ENCODE measurements at places on chromosomes 2 and 18.

DNA sequence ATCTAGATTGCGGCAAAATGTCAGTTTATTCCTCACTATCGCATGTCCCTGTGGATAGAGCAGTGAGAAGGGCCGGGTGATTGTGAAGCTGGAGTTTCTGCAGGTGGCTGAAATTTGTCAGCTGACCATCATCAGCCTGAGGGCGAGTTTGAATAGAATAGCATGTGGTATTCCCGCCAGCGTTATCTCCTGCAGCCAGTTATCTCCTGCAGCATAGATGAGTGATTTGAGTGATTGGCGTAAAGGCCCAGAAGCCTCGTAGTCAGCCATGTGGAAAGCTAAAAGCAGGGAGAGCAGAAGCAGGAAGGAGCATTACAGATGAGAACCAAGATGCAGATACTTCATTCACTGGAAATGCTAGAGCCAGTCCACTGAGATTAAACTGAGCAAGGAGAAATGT lies 65.5 kb downstream of the CABLES1 start:
- no peak for DNase-seq

GRCh38 chr2:149648282-149649030 lies 60.9 kb upstream of the MMADHC start:
- DNase-seq, result no peak

DNA sequence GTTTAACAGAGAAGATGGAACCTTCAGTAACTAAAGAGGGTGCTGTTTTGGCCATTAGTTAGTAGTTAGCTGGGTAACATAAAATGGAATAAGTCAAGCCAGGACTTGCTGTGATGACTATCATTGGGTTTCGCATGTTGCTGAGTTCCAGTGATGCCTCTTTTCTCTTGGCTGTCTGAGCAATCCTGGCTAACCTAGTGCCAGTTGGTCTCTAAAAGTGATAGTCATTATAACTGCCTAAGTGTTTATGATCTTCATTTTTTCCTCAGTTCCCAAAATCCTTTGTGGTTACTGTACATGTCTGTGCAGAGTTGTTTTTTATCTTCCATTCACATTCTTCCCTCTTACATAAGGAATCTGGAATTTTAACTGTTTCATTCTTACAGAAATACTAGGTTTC lies 33.4 kb downstream of the WDR43 start:
- no peak for DNase-seq

- no peak for DNase-seq
Observed at GRCh38 chr2:74877781-74878433, 44.0 kb downstream of the HK2 start.

DNA sequence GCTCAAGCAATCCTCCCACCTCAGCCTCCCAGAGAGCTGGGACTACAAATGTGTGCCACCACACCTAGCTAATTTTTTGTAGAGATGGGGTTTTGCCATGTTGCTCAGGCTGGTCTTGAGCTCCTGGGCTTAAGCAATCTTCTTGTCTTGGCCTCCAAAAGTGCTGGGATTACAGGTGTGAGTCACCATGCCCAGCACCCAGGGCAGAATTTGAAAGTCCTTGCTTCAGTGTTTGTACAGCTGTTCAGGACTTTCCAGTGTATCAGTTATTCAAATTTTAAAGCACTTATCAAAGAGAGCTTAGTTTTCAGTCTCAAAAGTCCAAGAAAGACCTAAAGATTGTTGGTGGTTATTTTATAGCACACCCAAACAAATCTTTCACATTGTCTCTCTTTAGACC lies 43.6 kb upstream of the VPS54 start:
- no peak for DNase-seq

DNA sequence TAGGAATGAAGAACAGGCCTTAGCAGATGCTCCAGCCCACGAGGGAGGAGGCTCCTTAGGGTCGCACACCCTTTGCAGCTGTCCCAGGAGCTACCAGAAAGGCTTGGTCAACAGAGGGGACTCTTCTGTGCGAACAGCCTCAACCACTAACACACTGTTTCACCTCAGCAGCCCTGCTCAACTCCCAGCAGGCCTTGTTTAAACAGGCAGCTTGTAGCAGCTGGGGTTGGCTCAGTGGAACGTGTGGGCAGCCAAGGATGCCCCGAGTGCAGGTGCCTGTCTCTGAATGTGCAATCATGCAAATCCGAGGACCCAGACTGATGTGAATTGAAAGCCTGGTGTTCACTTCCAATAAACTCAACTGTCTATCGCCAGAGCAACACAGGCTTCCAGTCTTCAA lies 88.7 kb upstream of the CXCR4 start:
- no peak for DNase-seq

DNA sequence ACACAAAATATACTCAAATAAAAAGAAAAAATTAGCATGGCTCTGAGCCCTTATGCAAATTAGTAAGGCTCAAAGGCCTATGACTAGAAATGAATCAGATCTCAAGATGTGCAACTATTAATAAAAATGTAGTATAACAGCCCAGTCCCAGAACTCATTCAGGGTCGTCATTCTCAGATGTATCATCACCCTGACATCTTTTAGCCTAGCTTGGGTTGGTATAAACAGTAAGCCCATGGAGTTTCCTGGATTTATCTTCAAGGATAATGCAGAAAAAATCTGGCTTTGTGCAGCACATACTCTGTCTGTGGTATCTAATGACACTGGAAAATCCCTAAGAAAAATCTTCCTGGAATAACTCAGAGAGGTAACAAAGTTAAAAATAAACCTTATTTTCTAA lies 239.3 kb downstream of the ZNF385B start:
- DNase-seq, result no peak

GRCh38 chr2:217905395-217905794 lies 97.4 kb downstream of the TNS1 start:
- no peak for DNase-seq

GRCh38 chr2:120731175-120731574 lies 4.5 kb upstream of the GLI2 start:
- no peak for DNase-seq

DNA sequence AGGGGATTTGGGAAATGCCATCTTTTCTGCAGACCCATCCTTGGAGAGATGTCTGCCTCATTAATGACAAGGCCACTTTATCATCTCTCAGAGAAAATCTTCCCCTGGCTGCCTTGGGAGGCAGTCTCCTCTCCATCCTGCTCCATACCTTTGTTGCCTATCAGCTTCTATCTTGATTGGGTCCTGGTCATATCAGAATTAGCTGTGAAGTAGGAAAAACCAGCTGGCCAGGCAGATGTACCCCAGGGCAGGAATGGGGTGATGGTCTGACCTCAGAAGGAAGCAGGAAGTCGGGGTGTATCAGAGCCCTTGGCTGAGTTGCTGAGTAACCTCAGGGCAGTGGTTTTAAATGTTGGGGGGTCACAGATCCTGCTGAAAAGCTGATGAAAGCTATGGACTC lies 41.3 kb downstream of the ALK start:
- no peak for DNase-seq

GRCh38 chr2:111246620-111247061 lies 125.9 kb downstream of the BCL2L11 start:
- DNase-seq, result no peak

- DNase-seq, result no peak
Observed at GRCh38 chr18:55314615-55315237, 273.3 kb downstream of the TCF4 start.

- no peak for DNase-seq
Observed at GRCh38 chr2:33336036-33336625, 140.3 kb upstream of the RASGRP3 start.

DNA sequence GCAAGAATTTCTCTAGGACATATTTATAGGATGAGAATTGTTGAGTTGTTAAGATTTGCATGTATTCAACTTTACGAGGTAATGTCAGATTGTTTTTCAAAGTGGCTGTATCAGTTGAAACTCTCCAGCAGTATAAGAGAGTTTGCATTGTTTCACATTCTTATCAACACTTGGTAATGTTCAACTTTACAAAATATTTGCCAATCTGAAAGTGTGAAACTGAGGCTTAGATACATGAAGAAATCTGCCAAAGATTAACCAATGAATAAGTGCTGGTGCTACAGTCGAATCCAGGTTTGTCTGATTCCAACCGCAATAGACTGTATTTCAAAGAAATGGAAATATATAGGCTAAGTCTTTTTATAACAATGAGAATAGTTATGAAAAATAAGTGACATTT lies 117.0 kb downstream of the EHBP1 start:
- no peak for DNase-seq

DNA sequence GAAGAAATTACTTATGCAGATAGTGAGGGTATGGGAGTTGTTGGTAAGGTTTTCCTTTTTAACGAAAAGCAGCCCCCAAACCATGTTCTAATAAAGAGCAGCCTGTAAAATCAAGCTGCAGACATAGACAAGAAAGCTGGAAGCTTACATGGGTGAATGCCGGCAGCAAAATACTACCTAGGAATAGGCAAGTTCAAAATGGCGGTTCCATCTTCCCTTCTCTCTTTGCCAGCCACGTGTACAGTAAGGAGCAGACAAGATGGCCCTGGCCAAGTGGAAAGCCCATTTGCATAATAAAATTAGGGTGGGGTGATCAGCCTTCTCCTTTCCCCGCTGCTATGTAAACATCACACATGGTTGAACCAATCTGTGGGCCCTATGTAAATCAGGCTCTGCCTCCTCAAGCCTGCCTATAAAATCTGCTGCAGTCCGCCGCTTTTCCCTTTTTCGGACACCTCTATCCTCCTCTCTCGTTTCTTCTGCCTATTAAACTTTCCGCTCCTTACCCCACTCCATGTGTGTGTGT lies 155.0 kb downstream of the ZBTB7C start:
- DNase-seq, result no peak

- DNase-seq, result no peak
Observed at GRCh38 chr2:112242384-112242783, 12.5 kb downstream of the ZC3H8 start.

DNA sequence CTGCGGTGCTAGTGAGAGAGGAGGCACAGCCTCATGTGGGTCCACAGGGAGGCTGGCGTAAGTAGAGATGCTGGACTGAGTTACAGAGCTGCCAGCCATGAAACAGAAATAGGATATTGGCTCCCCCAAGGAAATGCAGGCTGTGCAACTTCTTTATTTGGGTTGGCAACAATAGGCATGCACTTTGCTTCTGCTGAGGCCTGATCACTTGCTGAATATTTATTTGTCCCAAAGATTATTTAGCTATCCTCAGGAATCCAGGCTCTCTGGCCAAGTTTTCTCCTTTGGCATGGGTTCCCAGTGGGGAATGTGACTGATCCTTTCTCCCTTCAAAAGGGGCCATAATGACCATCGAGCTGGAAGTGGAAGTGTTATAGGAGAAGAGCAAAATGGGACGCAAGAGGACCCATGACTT lies 60.0 kb downstream of the MAPK4 start:
- DNase-seq, result no peak

- no peak for DNase-seq
Observed at GRCh38 chr2:85594715-85595300, 737 bp upstream of the RNF181 start.

DNA sequence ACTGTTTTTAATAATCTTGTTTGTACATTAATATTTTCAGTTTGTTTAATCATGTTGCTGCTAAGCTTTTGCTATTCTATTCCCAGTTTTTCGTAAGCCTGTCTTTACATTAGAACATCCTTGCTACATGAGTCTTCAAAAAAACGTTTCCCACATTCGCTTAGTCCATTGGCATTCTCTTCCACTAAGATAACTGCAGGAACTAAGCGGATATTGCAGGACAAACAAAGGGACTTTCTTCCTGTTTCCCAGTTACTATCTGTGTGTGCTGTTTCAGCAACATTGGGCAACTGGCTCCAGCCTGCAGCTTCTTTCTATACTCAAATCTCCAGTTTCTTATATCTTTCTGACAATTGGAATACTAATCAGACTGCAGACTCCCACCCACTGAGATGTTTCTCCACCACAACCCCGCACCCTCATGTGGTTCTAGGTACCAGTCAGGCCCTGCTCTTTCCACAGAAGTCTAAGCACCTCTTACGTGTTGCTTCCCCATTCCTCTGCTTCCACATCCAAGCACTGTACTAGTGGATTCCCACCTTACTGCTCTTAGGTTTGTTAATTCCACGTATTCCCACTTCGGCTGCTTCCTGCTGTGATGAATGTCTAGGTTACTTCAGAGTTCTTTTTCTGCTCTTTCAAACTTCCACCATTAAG lies 420.3 kb downstream of the LRRTM4 start:
- DNase-seq, result no peak

DNA sequence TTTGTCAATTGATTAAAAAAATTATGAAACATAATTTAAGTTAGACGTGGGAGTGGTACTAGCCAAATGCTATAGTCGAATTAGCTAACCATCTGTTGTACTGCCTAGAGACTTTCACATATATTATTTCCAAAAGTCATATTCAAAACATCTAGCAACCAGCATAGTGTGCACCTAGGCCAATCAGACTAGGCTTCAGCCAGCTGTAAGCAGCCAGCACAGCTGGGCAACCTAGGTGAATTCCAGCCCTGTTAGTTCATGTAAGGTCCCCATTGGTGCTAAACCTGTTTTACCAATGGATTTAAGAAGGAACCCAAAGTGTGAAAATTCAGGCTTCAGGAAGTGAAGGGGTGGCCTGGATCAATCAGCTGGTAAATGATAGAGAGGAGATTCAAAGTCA lies 144.3 kb downstream of the BCL2 start:
- DNase-seq, result no peak

GRCh38 chr2:230902180-230902899 lies 22.7 kb downstream of the GPR55 start:
- DNase-seq, result no peak

DNA sequence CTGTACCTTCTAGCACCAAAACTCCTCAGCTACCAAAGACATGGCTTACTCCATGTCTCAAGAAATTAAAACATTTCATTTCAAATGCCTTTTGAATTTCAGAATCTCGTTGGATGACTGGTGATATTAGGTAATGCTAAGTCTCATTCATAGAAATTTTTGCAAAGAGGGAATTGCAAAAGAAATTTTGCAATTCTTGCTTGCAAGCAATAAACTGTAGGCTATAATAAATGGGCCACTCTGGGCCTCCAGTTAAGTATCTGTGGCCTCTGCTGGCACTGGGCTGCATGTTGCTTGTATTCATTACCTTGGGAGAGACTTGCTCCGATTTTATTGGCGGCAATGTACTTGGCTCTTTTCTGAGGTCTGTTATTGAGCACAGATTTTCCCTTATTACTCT lies 2.8 kb upstream of the LCLAT1 start:
- DNase-seq, result no peak

- no peak for DNase-seq
Observed at GRCh38 chr2:152418688-152419087, 83.7 kb downstream of the FMNL2 start.

DNA sequence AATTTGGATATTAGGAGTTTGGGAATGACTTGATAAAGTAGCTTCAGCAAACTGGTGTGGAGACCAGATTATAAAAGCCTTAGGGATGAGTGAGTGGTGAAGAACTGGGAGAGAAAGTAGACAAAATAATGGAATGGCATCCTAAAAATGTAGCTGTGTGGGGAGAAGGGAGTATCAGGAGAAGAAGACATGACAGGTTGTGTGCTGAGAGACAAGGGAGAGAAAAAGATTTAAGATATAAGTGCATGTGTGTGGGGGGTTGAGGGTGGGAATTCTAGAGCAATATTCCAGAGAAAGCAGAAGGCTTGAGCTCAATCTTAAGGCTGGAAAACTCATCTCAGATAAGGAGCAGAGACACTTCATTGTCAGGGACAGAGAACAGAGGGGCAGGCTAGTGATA lies 159.5 kb downstream of the HNMT start:
- DNase-seq, result no peak

- DNase-seq, result no peak
Observed at GRCh38 chr2:20728114-20728758, 61.3 kb downstream of the GDF7 start.

Measured in stimulated activated CD4-positive, alpha-beta T cell treated with anti-CD3 and anti-CD28 coated beads, TNF-alpha, amount 100 ng/mL, for 1 hour (primary cell).